GM23248 (cell line): ENCODE measurements at places on chromosomes 13 and 19.

GRCh38 chr13:98175823-98176222 lies 1.2 kb downstream of the RNF113B start:
- peak; percentile 19 for DNase-seq

DNA sequence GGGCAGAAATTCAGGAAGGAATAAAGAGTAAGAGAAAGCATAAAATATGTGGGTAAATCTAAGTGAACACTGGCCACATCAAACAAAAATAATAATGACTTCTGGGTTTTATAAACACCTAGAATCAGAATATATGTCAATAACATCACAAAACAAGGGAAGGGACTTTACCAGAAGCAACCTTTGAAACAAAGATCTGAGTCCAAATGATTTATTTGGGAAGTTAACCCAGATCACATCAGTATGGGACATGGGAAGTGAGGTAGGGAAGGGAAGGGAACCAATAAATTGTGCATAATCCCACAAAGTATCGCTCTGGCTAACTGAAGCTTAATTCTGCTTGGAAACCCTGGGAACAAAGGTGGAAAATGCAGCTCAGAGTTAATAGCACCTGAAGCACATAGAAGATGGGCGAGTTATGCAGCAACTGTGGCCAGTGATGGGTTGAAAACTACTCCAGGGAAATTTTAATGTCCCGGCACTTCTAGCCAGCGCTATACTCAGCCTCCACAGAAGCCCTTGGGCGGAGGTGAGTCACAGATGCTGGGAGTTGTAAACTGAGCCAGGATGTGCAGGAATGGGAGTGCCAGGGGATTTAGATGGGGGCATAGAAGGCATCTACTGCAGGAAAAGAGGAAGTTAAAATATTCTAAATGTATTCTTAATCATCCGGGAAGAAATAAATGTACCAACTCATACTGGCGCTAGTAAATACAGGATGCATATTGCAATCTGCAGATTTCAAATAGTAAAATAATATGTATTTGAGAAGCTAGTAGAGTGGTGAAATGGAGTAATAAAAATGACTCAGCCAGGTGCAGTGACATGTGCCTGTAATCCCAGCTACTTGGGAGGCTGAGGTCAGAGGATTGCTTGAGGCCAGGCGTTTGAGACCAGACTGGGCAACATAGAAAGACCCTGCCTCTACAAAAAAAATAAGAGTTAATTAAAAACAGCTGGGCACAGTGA lies 34.2 kb upstream of the CEBPG start:
- no peak for DNase-seq

GRCh38 chr13:38875186-38875875 lies 115.3 kb downstream of the STOML3 start:
- DNase-seq: no peak

DNA sequence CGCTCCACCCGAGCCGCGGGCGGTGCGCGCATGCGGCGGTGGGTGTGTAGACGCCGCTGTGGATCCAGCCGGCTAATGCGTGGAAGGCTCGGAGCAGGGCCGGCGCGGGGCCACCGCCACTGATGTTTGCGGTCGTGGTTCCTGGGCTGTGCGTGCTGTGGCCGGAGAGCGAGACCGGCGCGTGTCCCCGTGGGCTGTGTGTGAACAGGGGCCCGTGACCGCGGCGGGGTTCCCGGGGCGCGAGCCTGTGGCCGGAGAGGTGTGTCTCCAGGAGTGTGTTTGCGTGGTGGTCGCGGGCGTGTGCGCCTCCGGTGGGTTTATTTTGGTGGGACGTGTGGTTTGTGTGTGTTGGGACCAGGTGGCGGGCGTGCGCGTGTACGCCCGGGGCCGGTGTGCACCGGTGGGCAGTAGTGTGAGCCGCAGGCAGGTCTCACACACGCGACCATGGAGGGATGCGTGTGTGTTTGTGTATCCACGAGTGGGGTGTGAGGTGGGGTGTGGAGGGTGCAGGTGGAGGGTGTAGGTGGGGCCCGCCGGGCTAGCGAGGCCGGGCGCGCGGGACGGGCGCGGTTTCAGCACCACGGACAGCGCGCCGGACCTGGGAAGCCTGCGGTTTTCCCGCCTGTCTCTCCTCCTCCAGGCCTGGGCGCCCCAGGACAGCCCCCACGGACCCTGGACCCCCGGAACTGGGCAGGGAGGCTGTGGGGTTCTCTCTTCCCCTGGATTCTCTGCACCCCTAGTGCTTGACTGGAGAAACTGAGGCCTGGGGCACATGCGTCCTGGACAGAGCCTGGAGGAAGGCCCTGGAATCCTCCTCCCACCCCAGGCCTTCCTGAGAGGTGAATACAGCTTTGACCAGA lies 1.6 kb downstream of the HCN2 start:
- DNase-seq: peak; percentile 62

GRCh38 chr13:23644126-23644419 lies 73.9 kb downstream of the TNFRSF19 start:
- DNase-seq: no peak

DNA sequence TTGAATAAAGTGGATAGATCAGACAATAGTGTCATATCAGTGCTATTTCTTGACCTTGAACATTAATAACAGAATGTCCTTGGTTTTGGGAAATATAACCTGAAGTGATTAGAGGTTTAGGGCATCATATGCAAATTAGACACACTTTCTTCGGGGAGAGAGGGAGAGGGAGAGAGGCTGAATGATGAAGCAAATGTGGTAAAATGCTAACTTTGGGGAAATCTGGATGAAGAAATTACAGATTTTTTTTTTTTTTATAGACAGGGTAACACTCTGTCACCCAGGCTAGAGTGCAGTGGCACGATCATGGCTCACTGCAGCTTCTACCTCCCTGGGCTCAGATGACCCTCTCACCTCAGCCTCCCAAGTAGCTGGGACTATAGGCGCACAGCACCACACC lies 3.9 kb upstream of the NCR1 start:
- no peak for DNase-seq

DNA sequence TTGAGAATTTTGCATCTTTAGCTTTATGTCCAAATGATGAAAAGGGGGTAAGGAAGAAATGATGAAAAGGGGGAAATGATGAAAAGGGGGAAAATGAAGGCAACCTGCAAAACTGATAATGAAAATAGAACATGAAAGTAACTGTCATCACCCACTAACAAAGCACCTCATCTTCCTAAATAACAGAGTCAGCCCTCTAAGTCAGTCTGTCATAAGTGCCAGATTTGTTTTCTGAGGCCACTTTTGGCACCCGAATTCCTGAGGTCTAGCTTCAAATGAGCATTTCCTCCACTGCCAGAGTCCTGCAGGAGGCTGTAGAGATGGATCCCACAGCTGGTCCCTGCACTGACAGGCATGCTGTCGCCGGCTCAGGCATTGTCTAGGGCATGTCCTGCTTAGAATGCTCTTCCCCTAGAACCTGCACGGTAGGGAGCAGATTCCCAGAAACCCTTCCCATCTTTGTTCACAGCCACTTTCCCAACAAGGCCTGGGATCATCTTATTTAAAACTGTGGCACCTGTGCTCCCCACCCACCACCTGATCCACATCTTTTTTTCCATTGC lies 25.3 kb downstream of the RAP2A start:
- DNase-seq: no peak

DNA sequence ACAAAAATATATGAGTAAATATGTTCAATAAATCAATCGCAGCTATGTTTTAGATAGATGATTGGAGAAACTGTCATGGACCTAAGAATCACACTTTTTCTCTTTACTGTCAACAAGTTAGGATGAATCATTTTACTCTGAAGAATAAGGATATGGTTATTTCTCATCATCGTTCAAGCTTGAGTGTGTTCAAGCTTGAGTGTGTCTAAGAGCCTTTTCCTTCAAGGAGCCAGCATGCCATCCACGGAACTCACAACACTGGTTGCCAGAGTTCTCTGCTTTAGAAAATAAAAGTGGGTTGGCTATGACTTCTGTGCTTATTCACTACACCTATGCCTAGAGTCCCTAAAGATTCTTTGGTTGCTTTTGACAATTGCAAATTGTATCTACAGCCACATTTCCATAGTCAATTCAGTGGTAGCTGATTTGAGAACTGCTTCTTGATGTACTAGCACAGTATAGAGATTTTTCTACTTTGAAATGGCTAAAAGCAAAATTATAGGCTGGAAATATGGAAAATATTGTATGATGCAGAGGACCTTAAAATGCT lies 58.1 kb upstream of the SCEL start:
- peak; percentile 37 for DNase-seq

DNA sequence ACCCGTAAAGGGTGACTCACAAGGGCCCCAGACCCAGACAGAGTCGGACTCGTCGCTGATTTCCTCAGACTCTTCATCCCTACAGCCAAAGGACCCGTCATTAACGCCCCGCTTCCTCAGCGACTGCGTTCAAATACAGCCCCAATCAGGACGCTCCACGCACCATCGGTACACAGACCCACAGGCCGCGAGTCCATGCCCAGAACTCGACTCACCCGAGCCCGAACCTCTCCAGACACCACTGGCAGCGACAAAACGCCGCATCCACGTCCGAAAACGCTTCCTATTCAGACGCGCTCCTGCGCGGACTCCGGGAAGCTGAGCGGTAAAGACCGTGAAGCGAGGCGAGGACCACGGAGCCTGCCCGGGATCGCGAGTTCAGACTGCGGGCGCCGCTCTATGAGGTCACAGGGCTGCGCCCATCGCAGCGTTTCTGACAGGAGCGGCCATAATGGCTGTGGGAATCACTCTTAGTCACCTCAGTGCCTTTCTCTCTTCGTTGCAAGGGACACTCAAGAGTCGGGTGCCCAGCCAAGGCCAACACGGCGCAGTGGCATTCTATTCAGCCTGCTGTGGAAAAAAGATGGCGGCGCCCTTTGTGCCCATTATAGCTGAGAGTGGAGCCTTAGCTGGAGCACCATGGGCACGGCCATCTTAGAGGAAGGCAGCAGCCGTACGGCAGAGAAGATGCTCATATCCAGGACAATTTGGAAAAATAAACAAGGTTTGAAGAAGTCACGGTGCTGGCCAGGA lies at the start of gene ZNF614:
Gene ZNF614, minus strand, starts transcription at position 353 of the 753 bp plus-strand sequence. CDS start 2,634 bp downstream, outside the sequence.
- peak; percentile 97 for DNase-seq

GRCh38 chr13:64640002-64640401 lies 2590.1 kb downstream of the PCDH9 start:
- no peak for DNase-seq

- peak; percentile 31 for DNase-seq
Observed at GRCh38 chr13:64556376-64556775, 2673.8 kb downstream of the PCDH9 start.
